ENCODE measurements at places on chromosomes 3 and 15. TPM values are rescaled to one million over a fixed set of nuclear protein-coding genes. Genes with fewer than 3 reads are reported as not detected.
A peak's percentile ranks its signal among the peaks of the same experiment; 100 is the strongest.

Gene CFAP20DC
- total RNA-seq, result 11.4 TPM

- no peak for DNase-seq
These were observed 17.9 kb upstream of the ANKRD28 start for GRCh38 chr3:15815696-15816095.

- DNase-seq, result no peak
These were observed 237.1 kb upstream of the CFAP20DC start for GRCh38 chr3:59286791-59287531.

DNA sequence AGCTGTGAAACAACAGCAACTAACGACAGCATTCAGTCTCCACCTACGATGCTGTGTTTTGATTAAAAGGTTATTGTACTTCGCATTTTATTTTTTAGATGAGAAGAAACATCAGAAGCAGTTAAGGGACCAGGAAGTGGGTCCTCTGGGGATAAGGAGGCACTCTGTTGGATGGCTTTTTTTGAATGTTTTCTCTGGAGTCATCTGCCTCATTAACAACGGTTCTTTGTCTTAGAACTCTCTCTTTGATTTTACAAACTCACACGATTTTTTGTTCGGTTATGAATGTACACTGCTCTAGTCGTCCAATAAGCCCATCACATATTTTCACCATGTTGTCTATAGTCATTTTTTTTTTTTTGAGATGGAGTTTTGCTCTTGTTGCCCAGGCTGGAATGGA lies 36.0 kb upstream of the ARPIN start:
- no peak for DNase-seq

GRCh38 chr3:148878095-148878494 lies 13.0 kb downstream of the CPA3 start:
- no peak for DNase-seq

Gene CTXN2
- total RNA-seq, result not detected

DNA sequence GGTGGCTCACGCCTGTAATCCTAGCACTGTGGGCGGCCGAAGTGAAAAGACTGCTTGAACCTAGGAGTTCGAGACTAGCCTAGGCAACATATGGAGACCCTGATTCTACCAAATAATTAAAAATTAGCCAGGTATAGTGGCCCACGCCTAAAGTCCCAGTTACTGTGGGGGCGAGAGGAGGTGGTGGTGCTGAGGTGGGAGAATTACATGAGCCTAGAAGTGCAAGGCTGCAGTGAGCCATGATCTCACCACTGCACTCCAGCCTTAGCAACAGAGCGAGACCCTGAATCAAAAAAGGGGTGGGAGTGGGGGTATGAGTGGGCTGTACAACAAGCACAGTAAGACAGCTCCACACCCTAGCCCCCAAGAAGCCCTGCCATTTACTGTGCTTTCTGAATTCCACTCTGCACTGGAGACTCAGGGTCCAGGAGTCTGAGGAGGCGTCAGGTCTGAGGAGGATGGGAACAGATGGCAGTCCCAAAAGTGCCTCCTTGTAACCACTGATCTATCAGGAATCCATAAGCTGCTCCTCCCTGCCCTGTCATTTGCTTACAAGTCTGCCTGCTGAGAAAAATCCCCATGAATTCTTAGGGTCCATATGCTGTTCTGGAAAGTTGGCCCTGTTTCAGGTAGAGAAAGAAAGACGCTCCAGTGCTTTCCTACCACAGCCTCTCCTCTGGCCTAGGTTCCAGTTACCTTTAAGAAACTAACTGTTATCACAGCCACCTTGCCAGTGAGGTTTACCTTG lies 171.1 kb downstream of the MAGI1 start:
- no peak for DNase-seq

Gene ZKSCAN7
- 17.8 TPM for total RNA-seq

Gene SPINK8
- total RNA-seq, result not detected

Gene SLITRK3
- total RNA-seq, result 3.2 TPM

GRCh38 chr3:39184081-39184967 lies 8.1 kb downstream of the XIRP1 start:
- DNase-seq, result no peak

GRCh38 chr3:38151667-38152265 lies 13.3 kb downstream of the MYD88 start:
- no peak for DNase-seq

Gene CISH
- total RNA-seq, result 3.6 TPM

Gene TXNRD3
- total RNA-seq, result 4.1 TPM

Gene NPRL2
- 22.3 TPM for total RNA-seq

Gene FBXO40
- total RNA-seq, result 0.23 TPM

DNA sequence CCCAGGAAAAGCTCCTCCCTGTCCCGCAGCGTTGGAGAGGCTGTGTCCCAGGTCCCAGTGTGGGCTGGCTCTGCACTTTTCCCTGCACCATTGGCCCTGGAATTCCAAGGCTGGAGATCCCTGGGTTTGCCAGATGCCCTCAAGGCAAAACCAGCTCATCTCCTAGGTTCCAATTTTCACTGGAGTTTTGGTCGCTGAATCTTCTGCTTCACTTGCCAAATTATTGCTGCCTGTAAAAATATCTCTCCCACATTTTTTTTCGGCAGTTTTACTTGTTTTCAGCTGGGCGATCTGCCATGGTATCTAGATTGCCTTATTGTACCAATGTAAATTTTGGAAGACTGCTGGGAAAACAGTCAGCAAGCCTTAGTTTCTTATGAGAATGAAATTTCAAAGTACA lies 150.9 kb upstream of the ATP10A start:
- DNase-seq, result peak; percentile 8

GRCh38 chr3:183475016-183475763 lies 46.8 kb upstream of the MCF2L2 start:
- DNase-seq, result no peak

Gene ALDH1L1
- total RNA-seq, result 0.82 TPM

Gene TMEM108
- 7.4 TPM for total RNA-seq

Gene PRR20G
- total RNA-seq, result not detected

GRCh38 chr3:189805375-189806067 lies 174.3 kb downstream of the TP63 start:
- no peak for DNase-seq

- no peak for DNase-seq
These were observed 53.9 kb downstream of the RLBP1 start for GRCh38 chr15:89167267-89168176.

Gene THSD4
- 7.2 TPM for total RNA-seq

- no peak for DNase-seq
These were observed 69.0 kb upstream of the FNDC3B start for GRCh38 chr3:171970301-171970788.

GRCh38 chr3:179716811-179717210 lies 64.0 kb downstream of the USP13 start:
- no peak for DNase-seq

Gene PRKAR2A
- 30.2 TPM for total RNA-seq

- no peak for DNase-seq
These were observed 126.4 kb downstream of the GADL1 start for GRCh38 chr3:30768046-30768445.

DNA sequence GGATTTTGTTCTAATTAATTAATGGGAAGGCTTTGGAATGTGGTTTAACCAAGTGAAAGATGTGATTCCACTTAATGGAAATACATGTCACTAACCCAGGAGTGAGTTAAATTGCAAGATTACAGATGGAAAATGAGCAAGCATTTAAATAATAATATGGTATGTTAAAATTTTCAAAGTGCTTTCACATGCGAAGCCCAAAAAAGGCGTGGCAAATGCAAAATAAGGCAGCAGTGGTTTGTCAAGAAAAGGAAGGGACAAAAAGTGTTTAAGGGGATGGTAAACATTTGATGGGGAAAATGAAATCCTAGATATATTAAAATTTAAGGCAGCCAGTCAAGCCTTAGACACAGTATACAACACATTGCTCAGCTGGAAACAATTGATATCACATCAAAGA lies 2.9 kb downstream of the TICRR start:
- DNase-seq, result peak; percentile 26

GRCh38 chr3:42822828-42823227 lies 13.6 kb downstream of the ACKR2 start:
- no peak for DNase-seq

GRCh38 chr3:193599393-193599792 lies 6.4 kb downstream of the OPA1 start:
- DNase-seq, result no peak

DNA sequence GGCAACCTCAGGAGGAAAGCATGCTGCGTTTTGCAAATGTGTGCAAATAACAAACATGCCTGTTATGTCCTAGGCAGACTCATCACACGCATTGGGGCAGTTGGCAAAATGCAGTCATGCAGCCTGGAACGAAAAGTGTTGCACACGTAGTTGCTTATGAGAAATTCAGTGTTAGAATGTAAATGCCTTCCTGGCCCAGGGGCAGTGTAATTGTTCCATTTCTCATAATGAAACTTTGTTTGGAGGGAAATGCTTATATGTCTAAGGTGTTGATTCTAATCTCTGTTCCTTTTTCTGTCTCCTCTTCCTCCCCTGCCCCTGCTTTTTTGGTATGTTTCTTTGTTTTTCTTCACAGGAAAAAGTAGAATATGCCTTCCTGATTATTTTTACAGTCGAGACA lies 156.0 kb downstream of the CACNA1D start:
- DNase-seq, result no peak

Gene DZIP1L
- total RNA-seq, result 11.4 TPM

- peak; percentile 83 for DNase-seq
These were observed 733 bp downstream of the RNF111 start for GRCh38 chr15:58988006-58988785.

Gene NIT2
- total RNA-seq, result 18.2 TPM
